ENCODE measurements at places on chromosomes 6 and 20.

- DNase-seq, result no peak
These were observed 75.7 kb upstream of the PTCHD4 start for GRCh38 chr6:48186746-48187145.

DNA sequence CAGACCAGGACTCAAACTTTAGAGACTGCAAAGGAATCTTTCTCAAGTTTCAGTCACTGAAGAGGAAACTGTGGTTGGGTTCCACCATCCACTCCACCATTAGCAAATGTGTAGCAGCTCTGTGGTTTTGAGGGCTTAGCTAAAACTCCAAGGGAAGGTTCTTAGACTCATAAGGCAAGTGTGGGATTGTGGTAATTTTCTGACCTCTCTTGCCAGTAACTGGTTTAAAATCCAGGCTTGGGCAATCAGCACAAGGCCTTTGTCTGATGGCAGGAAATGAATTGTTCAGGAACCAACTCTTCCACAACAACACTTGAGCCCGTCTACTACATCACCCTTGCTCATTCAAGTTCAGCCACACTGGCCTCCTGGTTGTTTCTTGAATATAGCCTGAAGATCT lies 68.6 kb upstream of the FBXL4 start:
- DNase-seq, result no peak

DNA sequence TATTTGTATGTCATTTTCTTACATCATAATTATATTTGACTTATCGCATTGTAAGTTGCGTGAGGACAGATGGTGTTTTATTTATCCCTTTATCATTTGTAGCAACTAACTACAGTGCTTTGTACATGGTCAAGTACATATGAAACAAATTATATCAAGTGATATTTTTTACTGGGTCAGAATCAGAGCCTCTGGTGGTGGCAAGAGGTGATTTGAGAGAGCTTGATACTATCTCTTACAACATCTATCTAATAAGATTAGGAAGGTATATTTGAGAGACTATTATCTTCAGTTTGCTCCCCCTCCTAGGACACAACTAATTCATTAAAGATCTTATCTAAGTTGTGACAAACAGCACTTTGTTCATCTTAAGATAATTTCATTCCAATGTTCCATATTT lies 47.7 kb downstream of the BCKDHB start:
- no peak for DNase-seq

DNA sequence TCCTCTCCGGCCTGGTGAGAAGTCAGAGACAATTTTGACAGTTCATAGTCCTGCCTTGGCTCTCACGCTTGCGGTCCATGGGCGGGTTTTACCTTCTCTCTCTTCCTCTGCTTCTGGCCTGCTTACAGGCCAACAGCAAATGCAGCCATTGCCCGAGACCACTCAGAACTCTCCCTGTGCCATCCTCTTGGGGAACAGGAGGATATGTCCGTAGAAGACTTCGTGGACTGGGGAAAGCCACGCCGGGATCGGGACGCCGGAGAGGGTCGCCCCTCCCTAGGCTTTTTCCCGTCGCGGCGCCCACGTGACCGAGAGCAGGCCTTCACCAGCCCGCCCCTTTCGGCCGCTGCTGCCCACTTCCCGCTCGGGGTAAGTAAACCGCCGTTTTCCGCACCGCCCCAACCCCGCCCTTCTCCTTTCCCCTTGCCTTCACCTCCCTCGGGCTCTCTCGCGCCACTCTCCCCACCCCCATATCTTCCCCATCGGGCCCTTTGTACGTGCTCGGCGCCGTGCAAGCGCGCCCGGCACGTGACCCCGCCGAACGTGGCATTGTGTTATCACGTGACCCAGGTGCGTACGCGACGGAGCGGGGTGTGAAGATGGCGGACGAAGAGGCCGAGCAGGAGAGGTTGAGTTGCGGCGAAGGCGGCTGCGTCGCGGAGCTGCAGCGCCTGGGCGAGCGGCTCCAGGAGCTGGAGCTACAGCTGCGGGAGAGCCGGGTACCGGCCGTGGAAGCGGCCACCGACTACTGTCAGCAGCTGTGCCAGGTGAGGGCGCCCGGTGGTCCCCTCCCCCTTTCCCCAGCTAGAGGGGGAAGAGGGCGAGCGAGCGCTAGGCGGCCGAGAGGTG lies at the start of gene ZNF292:
TSS of gene ZNF292 (plus strand) at position 573 of the 849 bp plus-strand sequence. CDS start at position 600, 27 bp downstream.
- DNase-seq, result peak; percentile 94

DNA sequence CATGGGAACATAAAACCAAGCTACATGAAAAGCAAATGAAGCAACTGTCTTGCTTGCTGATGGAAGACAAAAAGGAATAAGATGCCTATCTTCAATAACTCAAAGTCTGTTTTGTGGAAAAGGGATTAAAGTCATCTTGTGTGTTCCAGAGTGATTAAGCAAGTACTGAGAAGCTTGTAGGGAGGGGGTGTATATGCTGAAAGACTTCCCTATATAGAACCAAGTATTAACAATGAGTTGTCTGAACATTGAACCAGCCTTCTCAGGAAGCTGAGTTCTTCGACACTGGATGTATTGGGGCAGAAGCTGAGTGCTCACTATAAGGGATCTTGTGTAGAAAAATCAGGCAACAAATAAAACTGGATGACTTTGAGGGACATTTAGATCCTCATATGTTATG lies 451.8 kb downstream of the CD83 start:
- DNase-seq, result no peak

DNA sequence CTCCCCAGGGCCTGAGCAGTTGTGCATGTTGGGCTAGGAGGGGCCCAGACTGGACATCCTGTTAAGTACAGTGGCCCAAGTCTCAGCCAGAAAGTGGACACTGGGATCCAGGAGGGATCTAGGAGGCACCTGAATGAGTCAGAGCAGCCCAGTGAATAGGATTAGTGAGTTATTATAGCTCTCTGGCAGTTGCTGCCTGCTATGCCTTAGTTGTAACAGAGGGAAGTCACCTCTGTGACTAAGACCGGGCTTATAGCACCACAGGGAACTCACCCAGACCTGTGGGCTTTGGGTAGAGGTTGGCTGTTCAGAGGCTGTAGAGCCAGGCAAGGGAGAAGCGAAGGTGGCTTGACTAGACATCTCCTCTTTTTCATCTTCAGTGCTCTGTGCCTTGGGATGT lies 39.0 kb upstream of the AAR2 start:
- DNase-seq, result no peak

- DNase-seq, result no peak
These were observed 17.3 kb downstream of the TREM1 start for GRCh38 chr6:41269166-41269565.

DNA sequence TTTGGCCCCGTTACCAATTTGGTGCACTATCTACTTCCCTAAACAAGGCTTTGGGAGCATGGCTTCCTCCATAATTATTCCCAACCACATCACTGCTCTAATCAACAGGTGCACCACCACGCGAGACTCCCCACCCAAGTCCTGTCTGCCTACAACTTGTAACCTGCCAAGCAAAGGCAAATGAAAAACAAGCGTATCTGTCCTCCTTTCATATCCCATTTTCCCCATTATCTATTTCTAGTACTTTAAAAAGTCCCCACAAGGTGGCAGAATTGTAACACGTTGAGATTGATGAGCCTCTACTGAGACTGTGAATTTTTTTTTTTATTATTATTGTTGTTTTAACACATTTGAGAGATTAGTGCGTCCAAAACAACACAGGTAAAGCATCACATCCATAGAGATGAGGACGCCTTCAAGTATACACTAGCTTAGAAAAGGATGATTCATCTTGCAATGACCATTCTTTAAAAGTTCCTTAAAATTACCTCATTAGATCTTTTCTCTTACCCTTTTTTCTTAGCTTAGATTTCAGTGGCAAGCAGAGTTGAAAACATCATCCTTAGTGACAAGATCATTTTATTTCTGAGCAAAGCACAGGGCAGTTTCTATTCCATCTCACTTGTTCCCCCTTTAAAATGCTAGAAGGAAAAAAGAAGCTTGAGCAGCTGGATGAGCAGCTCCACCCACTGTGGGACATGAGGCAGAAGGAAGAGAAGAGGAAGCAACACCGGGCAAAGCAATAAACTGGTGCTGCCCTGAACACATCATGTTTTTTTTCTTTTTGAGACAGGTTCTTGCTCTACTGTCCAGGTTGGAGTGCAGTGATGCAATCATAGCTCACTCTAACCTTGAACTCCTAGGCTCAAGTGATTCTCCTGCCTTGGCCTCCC lies 210.8 kb downstream of the ARHGAP18 start:
- DNase-seq, result peak; percentile 26

- no peak for DNase-seq
These were observed 58.8 kb downstream of the TPD52L1 start for GRCh38 chr6:125212377-125212776.

- DNase-seq, result no peak
These were observed 125.8 kb upstream of the NXT1 start for GRCh38 chr20:23224806-23225205.

GRCh38 chr20:39069976-39070375 lies 107.8 kb downstream of the DHX35 start:
- no peak for DNase-seq

DNA sequence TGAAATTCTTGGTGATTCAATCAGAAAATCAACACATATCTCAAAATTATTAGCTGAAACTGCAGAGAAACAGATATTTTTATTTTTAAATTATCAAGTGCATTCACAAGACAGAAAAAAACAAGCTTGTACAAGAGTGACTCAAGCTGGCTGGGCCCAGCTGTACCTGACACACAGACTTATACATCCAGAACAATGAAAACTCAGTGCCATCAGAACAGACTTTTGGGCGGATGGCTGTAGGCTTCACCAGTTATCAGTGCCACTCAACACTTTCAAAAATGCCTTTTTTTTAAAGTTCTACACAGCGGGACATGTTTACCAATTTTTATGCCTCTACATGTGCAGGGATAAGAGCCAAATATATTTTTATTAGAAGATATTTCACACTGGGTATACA lies 102.8 kb downstream of the MYB start:
- DNase-seq, result no peak

DNA sequence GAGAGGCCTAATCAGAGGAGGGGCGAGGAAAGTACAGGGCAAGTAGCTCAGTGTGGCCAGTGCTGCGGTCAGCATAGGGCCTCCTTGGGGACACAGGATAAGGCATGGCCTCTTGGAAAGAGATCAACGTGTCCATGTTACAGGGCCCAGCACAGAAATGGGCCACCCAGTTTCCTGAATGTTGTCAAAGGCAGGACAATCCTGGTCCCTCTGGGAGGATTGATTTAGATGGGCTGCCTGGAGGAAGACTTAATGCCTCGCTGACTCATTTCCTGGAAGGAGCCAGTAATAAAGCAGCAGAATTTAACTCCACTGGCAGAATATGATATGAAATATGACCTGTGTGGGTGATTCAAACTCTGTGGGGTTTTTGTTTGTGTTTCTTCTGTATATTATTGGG lies 16.6 kb downstream of the DDO start:
- DNase-seq, result no peak

GRCh38 chr6:73078333-73078862 lies 146.9 kb downstream of the KHDC1L start:
- DNase-seq, result no peak

DNA sequence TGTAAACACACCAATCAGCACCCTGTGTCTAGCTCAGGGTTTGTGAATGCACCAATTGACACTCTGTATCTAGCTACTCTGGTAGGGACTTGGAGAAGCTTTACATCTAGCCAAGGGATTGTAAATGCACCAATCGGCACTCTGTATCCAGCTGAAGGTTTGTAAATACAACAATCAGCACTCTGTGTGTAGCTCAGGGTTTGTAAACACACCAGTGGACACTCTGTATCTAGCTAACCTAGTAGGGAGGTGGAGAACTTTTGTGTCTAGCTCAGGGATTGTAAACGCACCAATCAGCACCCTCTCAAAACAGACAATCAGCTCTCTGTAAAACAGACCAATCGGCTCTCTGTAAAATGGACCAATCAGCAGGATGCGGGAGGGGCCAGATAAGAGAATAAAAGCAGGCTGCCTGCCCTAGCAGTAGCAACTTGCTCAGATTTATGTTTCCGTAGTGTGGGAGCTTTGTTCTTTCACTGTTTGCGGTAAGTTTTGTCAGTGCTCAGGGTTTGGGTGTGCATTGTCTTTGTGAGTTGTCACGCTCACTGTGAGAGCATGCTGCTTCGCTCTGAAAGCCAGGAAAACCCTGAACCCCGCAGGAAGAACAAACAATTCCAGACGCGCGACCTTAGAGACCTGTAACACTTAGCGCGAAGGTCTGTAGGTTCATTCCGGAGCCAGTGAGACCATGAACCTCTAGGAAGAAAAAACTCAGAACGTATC lies 37.0 kb downstream of the RIOK1 start:
- DNase-seq, result no peak

- no peak for DNase-seq
These were observed 145.5 kb downstream of the TENT5A start for GRCh38 chr6:81606965-81607381.

- DNase-seq, result no peak
These were observed 14.4 kb upstream of the ZNF217 start for GRCh38 chr20:53608071-53608455.

DNA sequence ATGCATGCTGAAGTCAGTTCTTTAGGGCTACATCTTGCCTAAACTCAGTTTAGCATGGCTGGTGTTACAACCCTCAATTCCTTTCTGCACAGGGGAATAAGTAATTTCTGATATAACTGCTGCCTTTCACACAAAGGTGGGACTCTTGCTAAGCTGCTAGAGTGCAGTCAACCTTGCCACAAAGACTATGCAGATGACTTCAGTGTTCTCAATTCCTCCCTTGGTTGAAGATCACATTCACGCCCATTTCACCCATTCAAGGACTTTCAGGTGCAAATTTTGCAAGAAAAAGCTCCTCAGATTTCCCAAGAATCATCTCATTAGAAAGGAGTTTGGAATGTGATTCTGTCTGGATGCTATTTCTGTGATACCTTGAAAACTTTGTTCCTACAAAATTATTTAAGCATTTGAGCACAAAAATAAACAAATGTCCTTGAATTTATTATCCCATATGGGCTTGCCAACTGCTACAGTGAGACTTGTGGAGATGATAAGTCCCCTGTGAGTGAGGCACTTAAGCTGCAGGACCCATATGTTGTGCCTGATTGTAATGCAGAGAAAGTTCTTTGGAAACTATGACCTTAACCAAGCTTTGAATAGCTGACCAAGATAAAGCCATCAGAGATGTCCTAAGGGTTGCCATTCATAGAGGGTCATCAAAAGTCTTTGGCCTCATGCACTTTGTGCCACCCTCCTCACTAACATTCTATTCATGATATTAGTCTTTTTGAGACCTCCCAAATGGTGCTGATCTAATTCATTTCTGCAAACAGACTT lies 111.8 kb downstream of the PLCB4 start:
- no peak for DNase-seq

GRCh38 chr20:50392138-50392866 lies 117.9 kb upstream of the PTPN1 start:
- DNase-seq, result no peak

GRCh38 chr20:41163821-41164220 lies 26.5 kb downstream of the PLCG1 start:
- DNase-seq, result no peak

GRCh38 chr20:34141293-34141692 lies 29.2 kb upstream of the EIF2S2 start:
- DNase-seq, result no peak

DNA sequence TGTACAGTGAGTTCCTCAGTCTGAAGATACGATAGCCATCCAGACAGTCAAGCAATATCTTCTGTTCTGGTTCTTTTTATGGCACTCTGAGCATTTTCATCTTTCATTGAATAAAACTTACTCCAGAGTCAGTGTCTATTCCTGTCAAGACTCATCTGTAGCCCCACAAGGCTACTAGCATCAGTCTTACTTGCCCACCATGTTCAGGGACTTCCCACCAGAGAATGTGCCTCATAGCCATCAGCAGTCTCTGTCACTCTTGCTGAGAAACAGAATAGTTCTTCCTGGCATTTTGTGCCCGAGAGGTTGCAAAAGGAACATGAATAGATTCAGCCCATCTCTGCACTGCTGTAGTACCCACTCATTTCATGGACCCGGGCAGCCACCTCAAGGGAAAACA lies 12.7 kb upstream of the DCBLD1 start:
- DNase-seq, result no peak

Data from GM13976 (cell line).